ENCODE measurements at places on chromosomes 2 and 18. TPM values are rescaled to one million over a fixed set of nuclear protein-coding genes. Genes with fewer than 3 reads are reported as not detected.

DNA sequence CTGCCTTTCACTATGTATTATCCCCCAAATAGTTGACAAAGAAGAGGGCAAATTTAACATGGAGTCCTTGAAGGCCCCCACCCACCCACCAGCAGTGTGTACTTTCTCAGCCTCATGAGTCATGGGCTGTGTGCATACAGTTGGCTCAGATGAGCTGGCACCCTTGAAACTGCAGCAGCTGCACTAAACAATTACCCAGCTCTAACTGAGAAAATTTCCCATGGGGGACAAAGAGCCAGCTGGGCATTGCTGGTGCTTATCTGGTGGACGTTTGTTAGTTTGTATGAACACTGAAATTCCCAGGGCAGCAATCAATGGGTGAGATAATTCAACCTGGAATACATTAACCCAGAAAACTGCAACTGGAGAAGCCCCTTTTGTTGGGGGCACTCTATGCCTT, 131.7 kb downstream of the GCA start:
- peak; percentile 47 for DNase-seq

DNA sequence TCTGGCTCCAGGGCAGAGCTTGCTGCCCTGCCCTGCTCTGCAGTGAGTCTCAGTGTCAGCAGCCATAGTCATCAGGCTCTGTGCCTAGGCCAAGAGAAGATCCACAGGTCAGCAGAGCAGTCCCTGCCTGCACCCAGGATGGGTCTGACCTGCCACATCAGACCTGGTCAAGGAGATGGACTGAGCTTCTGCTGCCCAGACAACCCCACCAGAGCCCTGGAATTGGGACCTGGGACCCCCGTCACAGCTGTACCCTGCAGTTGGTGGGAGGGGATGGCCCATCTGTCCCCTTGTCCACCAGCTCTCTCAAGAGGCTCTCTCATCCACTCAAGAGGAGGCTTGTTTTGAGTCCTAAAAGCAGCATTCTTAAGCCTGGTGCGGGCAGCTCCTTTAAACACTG, 142.6 kb downstream of the TFCP2L1 start:
- DNase-seq: no peak

Gene STAT4
- 0.37 TPM for total RNA-seq

DNA sequence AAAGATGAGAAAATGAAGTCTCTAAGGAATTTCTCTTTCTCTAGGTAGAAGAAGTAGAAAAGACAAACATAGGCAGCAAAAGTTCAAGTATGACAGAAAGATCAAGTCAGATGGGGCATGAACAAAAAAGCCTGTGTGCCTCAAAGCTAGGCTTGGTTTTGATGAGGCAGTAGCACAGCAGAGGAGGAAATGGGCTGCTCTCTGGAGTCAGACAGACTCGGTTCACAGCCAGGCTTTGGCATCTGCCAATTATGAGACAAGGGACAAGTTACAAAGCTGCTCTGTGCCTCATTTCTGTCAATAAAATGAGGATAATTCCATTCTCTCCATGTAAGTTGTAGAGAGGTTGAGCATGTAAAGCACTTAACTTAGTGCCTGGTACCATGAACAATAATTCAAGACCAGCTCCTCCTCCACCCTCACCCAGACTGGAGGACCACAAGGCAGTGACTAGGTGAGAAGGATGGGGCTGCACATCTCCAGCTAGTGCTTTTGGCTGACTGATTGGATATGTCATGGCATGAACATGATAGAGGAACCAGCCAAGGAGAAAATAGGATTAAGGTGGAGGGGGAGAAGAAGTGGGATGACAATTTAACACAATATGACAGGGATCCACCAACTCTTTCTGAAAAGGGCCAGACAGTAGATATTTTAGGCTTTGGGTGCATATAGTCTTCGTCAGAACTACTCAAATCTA, 84.6 kb downstream of the TMEM163 start:
- no peak for DNase-seq

GRCh38 chr2:70923378-70924015, 12.2 kb upstream of the ATP6V1B1 start:
- DNase-seq: no peak

DNA sequence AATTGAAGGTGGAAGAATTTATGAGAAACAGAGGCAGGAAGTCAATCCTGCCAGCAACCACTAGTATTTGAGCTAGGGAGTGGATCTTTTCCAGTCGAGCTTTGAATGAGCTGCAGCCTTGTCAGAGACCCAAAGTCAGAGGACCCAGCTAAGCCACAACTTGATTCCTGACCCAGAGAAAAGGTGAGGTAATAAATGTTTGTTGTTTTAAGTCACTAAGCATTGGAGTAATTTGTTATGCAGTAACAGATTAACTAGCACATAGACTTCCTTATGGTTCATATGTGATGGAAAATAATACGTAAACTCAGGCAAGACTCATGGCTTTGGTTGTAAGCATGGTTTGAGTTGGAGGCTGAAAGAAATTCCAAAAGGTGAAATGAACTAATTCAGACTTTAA, 21.6 kb downstream of the EFEMP1 start:
- peak; percentile 71 for DNase-seq

DNA sequence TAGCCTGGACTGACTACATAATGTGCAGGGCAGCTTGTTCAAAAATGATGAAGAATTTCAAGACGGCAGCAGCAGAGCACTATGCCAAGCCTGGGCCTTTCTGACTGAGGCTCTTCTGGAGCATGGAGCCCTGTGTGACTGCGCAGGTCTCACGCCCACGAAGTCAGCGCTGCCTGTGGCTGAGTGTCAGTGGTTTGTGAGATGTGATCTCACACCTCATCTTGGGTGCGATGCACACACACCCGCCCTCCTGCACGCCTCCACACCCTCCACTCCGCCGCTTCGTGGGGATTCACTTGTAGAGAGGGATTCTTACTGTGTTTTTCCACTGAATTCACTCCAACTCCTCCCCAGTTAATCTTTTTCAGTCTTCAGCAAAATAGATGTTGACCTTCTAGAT, 103.9 kb downstream of the VIT start:
- no peak for DNase-seq

DNA sequence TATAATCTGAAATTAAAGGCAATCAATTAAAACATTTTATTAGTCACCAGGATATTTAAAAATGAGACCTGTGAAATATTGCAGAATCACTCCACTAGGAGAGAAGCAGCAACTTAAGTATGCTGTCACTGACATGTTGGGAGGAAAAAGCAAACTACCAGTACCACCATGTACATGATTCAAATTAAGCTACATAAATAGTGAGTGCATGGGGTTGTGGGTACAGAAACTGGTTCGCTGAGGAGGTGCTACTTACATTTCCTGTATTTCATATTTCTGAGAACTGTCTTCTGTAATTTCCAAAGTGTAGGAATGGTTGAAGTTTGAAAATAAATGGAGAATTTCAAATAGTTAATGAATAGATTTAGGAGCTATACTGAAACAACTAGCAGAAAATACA, 7.9 kb upstream of the NR4A2 start:
- no peak for DNase-seq

Gene VIT
- 34.0 TPM for total RNA-seq

DNA sequence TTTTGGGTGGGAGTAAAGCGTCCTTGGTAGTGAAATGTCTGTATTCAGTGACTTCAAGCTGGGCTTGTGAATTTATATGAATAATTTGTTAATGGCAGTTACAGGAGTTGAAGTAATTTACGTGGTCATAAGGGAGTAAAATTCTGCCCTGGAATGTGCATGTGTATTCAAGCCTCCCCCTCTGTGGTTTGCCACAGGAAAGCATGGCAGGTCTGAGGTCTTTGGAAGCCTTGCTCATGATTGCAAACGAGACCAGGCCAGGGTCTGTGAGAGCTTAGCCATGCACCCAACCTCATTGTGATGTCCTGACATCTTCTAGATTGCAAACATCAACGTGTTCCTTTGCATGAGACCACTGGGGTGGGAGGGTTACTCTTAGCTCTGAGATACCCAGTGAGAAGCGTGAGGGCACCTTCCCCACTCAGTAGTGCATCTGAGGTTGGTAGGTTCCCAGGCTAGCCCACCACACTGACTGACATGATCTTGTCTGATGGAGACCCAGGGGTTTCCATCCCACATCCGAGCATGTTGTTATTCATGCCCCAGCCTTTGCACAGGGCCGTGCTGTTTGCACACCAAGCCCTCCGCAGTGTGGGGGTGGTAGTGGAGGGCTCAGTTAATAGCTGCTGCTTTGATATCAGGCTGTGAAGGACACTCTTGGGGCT, 216.5 kb downstream of the KLHL29 start:
- peak; percentile 68 for DNase-seq

DNA sequence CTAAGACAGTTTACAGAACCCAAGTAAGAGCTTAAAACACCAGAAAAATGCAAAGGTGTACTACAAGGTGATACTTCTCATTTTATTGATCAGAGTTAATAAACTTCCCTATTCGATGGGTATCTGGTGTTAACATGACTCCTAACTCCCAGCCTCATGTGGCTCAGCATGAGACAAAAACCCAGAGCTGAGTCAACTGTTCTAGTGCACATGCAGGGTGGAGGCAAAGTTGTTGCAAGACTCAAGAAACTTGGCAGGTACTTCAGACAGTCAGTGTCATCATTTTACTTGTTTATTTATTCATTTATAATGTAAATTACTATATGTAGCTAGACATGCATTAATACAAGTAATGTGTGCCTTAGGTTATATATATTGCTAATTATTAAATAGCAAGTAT, 216.6 kb upstream of the DSEL start:
- DNase-seq: peak; percentile 68

GRCh38 chr2:201183365-201183727, 405 bp downstream of the CASP10 start:
- peak; percentile 19 for DNase-seq

- no peak for DNase-seq
Observed at GRCh38 chr18:6411382-6411781, 3.3 kb downstream of the L3MBTL4 start.

GRCh38 chr2:196291873-196292800, 120.8 kb upstream of the STK17B start:
- peak; percentile 96 for DNase-seq

DNA sequence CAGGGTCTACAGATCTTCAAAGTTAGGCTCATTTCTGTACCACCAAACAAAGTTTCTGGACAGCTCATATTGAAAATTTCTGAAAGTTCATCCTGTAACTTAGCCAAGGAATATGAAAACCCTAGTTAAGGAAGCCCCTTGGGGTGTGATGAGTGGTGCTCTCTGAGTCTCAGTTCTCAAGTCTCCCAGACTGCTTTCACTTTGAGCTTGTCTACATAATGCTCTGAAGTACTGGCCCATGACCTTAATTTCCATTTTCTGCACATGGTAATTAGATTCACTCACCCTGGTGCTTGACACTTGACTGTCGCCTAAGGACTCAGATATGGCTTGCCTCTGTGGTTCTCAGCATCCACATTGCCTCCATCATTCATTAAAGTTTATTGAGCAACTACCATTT, 51.7 kb upstream of the SATB2 start:
- no peak for DNase-seq

DNA sequence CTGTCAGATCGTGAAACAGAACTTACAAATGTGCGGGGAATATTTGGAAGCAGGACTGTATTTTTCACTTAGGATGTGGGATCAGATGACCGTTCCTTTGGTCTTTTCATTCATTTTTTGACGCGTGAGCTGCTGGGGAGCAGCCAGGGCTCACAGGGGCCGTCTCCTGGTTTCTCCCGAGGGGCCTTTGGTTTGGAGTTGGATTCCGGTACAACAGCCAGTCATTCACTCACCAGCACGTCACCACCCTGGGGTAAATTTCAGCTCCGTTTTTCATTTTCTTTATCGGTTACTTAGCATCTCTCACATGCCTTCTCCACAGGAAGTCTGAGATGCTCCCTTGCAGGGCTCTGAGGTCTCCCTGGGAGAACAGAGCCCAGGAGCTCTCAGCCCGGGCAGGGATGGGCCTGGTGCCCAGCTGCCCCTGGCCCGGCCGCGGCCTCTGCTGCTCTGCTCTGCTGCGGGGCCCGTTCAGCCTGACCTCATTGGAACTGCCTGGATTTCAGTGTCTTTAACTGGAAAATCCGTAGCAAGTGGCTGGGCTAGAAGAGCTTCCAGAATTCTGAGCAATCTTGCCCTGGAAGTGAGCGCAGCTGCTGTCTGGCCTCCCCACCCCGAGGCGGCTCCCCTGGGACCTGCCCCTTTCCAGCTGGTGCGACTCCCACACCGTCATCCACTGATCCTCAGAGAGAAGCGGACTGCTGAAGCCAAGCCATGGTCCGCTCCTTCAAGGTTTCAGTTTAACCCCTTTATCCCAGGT, 335.6 kb downstream of the EIPR1 start:
- no peak for DNase-seq

- no peak for DNase-seq
Observed at GRCh38 chr2:2562867-2563266, 231.8 kb upstream of the MYT1L start.

Gene C2orf72
- 1.6 TPM for total RNA-seq

Gene ACTG2
- 0.89 TPM for total RNA-seq

DNA sequence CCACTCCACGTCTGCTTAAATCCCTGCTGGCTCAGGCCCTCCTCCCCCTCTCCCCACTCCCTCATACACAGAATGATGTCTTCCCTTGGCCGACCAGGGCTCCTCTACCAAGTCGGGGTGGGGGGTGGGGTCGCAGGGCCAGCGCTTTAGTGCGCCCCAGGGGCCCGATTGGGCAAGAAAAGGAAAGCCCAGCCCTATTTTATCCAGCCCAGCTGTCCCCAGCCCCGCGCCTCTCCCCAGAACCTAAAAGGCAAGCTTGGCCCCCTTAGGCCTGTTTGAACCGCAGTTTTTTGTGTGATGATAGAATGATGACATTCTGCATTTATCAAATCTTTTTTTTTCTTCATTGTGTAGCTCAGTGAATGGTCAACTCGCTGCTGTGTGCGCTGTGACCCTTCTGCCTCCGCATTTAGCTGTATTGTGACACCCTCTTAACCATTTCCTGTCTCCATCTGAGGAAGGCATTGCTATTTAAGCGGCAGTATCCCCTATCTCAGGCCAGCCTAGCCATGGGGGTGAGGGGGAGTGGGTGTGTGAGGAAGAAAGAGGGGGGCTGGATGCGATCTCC, 231.4 kb downstream of the HAUS1 start:
- no peak for DNase-seq

DNA sequence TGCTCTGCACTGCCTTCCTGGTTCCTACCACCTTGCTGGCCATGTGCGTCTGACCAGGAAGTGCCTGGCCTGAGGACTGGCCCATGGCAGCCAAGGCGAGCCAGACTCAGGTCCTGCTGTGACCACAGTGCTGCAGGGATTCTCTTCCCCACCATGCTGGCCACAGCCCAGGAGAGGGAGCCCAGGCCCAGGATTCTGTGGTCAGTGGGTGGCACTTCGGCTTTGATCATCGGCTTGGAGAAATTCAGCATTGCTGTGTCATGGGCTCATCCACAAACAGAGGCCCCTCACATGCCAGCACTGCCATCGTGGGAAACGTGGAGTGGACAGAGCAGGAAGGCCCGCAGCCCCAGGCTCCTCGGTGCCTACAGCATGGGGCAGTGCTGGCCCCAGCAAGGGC, 211.6 kb downstream of the SEPTIN10 start:
- DNase-seq: peak; percentile 77

Gene NCL
- 69.2 TPM for total RNA-seq

GRCh38 chr2:24830786-24831185, 37.6 kb downstream of the CENPO start:
- no peak for DNase-seq

All from M059J (cell line).